ENCODE measurements at places on chromosomes 11 and 22.

- peak; percentile 44 for DNase-seq
These were observed 44.3 kb upstream of the JAM3 start for GRCh38 chr11:134024420-134025081.

DNA sequence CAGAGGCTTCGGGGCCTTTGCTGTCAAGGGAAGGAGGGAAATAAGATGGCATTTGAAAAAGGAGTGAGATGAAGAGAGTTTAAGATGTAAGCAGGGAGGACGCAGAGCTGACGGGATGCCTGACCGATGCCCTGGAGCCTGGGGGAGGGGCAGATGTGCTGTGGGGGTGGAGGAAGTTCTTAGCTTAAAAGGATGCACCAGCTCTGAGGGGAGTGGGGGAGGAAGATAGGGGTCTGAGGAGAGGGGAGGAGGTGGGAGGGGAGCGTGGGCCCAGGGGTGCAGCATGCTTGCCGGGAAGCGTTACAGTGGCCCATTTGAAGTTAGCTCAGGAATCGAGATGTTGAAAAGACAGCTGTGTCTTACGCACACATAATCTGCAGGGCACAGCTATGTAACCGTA lies 56.3 kb downstream of the RPS6KA4 start:
- no peak for DNase-seq

- no peak for DNase-seq
These were observed 46.4 kb downstream of the PPP6R3 start for GRCh38 chr11:68506908-68507307.

DNA sequence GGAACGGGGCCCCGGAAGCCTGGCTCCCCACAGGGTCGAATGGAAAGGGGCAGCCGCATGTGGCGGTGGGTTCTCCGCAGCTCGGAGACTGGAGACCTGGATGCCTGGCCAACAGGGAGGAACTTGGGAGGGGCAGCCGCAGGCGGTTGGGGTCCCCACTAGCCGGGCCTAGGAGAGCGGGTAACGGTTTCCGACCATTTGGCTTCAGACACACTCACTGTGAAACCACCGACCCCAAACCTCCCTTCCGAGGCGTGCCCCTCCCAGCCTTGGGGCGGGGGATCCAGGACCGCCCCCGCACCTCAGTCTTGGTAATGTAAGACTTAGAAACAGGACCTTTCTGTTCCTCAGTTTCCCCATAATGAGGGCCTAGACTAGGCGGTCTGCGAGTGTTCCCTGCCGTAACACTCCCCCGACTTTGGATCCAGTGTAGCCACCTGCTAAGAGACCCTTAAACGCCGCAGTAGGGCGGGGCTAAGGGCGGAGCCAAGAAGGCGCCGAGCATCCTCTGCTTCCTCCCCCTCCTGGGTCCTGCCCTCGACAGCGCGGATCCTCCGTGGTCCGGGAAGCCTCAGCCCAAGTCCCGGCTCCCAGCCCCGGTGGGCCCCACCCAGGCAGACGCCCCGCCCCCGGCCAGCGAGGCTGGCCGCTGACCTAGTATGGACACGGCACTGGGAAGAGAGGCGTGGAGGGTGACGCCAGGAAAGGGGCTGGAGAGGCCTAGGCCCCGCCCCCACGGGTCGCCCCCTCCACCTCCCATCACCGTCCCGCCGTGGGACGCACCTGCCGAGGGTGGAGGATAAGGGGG lies 1.8 kb upstream of the RASGRP2 start:
- peak; percentile 74 for DNase-seq

GRCh38 chr11:112087212-112087611 lies 539 bp downstream of the SDHD start:
- DNase-seq, result no peak

DNA sequence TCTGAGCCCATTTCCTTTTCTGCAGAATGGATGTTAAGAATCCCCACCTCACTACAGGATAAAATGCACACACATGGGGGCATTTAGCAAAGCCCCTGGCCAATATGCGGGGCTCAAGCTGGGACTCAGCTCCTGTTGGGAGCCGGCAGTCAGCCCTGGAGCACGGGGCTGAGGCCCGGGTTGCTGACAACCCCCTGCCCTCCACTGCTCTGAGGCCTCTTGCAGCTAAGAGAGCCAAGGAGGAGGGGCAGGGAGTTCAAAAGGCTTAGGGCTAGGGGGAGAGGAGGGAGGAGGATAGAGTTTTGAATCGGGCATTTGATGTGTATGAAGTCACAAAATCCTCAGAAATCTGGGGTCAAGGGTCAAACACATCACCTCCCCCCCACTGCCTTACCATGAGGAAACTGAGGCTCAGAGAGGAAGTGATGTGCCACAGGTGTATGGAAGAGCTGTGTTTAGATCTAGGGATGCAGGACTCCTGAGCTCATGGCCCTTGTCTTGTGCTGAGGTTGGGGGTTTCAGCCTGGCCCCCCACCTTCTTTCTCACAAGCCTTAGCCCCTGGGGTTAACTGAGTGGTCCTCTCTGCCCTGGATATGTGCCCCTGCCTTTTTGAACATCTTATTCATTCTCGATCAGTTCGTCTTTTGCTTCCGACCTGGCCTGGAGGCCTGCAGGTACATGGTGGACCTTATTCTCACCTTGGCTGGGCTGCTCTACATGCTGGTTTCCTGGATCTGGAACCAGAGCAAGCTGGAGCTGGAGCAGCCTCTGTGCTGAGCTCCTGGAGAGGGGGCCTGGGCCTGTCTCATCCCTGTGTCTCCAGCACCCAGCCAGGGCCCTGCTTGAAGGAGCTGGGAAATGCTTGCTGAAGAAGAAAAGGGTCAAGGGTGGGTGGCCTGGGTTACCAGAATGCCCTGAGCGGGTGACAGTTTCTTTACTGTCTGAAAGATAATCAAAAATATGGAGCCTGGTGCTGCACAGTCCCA lies 80.3 kb downstream of the LRRC32 start:
- no peak for DNase-seq

GRCh38 chr11:96664110-96664509 lies 274.3 kb downstream of the JRKL start:
- DNase-seq, result no peak

DNA sequence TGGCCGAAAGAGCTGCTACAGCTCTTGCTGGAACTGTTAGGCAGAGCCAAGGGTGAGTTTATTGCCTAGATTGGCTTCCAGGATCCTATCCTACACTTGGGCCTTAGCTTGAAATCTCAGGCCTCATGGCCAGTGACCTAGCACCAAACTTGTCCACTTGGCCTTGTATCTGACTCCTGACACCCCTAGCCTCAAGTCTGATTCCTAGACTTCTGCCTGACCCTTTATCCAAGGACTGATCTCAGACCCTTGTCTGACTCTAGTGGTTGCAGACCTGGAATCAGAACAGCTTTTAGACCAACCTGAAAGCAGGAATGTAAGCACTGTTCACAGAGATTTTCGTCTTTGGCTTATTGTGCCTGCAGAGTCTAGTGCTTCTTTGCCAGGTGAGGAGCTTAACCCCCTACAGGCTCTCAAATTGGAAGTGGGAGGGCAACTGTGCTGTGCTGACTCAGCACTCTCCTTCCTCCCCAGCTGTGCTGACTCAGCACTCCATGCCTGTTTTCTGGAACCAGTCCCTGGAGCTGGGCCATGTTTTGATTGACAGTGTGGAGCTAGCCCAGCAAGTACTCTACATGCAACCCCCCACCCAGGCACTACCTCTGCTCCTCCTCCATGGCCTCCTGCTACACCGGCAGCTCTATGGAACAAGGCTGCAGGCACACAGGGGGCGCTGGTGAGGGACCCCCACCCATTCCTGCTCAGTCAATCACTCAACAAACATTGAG lies 35.1 kb downstream of the RRP8 start:
- DNase-seq, result no peak

GRCh38 chr22:22201185-22201929 lies 43.2 kb upstream of the VPREB1 start:
- peak; percentile 75 for DNase-seq

DNA sequence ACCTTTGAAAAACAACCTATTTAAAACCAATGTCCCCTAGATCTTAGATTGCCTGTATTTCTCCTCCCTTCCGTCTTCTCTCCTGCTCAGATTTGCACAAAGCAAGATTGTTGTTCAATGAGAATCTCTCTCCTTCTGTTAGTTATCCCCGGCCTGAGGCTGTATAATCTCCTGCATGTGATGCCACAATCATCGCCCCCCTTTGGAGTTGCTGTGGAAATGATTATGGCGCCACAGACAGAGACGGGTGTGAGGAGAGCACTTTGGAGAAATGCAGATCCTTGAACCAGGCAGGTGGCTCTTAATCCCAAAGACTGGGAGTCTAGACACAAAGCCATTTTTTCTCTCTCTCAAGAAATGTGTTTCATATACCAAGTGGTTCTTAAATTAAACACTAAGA lies 941.3 kb downstream of the OPCML start:
- DNase-seq, result no peak

DNA sequence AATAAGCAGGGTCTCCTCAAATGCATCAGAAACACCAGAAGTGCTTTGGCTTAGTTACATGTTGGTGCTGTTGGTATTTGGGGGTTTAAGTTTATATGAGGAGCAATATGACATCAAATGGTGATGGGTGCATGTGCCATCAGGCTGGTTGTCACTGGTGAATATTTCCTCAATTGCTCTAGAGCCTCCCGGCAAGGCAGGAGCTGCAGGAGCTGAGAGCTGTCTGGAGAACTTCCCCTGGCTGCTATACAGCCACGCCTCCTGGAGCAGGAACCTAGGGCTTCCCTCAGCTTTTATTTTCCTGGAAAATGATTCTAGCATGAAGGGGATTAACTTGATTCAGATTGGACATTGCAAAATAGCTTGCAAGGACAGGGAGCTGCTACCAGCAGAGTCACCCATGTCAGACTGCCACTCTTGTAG lies 15.8 kb downstream of the IGLL5 start:
- DNase-seq, result no peak

GRCh38 chr11:35746356-35747153 lies 84.0 kb downstream of the TRIM44 start:
- DNase-seq, result no peak

DNA sequence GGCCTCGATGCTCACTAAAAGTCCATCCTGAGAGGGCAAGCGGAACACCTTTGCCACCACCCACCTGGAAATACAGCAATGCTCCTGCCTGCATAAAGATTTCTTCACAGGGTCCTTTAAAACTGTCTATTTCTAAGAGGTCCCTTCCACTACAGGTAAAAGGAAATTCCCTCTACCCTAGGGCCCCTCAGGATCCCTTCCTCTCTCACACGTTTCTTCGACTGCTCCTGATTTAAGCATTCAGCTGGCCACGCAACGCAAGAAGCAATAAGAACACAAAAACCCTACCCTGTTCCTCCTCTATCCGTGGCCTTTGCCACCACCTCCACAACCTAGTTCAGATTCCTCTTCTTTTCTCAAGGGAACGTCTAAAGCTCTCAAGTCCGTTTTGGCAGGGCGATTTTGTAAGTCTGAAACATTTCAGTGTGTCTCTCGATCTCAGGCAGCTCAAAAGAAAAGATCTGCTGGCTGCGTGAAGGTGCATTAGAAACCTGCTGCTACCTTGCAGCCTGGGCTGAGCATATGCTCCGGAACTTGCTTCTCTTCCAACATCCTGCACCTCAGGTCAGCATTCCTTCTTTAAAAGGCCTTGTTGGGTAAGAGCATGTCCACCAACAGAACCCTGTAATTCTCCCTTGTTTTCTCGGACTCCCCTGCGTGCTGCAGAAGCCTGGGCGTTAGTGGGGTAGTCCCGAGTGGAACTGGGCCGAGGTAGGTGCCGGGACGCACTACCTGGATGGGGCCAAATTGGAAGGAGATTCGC lies 1.6 kb downstream of the LGR4 start:
- no peak for DNase-seq

DNA sequence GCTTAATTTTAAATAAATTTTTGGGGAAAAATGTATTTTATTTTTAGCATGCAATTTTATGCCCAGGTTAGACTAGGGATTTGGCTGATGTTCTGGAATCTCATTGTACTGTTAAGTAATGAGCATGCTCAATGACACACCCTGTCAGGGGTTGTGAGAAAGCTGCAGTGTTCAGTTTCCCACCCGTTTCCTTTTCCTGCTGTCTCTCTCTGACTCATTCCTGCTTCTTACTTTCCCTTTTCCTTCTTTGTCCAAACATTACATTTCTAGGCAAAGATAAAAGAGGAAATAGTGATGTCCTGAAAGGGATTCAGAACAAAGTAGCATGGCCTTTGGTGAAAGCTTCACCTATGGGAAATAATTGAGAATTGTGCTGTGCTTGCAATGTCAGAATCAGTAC lies 22.7 kb downstream of the OOSP3 start:
- no peak for DNase-seq

DNA sequence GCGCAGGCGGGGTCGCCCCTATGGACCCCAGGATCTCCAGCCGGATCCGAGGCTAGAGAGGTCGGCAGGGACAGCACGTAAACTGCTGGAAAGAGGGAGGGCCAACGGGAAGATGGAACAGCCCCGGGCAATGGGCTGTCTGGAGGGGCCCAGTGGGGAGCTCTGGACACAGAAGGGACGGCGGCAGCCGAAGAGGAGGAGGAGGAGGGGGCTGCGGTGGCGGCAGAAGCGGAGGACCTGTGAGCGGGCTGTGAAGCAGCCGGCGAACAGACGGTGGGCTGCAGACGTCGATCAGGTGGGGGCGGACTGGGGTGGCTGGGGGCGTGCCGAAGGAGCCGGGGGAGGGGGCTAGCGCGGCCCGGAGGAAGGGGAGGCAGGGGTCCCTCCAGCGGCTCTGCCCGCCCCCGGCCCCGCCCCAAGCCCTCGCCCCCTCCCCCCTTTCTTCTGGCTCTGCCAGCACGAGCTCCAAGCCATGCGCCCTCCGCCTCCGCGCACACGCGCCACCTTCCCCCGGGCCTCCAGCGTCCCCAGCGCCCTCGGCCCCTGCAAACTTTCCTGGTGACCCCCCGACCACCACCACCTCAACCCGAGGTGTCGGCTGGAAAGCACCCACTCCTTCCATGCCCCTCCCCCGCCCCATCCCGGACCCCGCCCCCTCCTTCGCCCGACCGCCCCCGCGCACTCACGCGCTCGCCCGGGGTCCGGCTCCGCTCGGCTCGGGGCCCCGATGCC lies 432 bp downstream of the TNKS1BP1 start:
- peak; percentile 18 for DNase-seq

DNA sequence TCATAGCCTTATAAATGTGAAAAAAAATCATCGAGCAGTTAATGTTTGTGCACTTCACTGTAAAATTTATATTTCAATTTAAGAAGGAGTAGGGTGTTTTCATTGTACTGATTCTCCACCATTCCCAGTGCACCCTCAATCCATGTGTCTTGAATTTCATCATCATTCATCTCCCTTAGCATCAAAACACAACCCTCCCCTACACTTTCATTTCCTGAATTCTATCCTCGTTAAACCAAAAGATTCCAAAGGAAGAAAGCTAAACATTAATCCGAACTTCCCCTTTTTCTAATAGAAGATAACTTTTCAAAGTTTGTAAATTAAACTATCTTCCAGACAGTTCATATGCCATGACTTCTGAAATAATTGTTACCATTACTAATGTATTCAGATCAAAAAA lies 34.1 kb upstream of the OR8B8 start:
- DNase-seq, result no peak

DNA sequence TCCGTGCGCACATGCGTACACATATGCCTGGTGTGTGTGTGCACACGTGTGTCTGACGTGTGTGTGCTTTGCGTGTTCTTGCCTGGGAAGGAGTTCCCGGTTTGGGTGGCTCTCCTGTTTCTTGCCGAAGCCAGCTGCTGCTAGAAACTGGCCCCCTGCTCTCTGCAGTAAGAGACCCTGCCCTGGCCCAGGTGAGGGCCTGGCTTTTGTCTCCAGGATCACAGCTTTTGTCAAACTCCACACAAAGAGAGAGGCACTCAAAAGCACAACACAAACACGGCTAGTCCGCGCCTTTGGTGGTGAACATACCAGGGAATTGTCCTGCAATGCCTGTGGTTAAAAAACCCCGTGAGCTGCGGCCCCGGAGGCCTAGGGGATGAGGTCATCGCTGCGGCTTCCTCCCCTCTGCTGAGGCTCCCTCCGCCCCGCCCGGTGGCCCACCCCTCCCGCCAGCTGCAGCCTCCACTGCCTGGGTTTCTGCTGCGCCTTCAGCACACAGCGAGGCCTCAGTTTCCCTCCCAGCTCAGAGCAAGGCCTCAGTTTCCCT lies 88.9 kb downstream of the KCNQ1 start:
- peak; percentile 68 for DNase-seq

All from stimulated activated naive CD8-positive, alpha-beta T cell treated with anti-CD3 and anti-CD28 coated beads, Interleukin-15, Interleukin-2, amounts not matched to agents 100 U/mL and 50 U/mL, for 24 hours (primary cell).